ENCODE measurements at places on chromosomes 11 and 22. TPM values are rescaled to one million over a fixed set of nuclear protein-coding genes. Genes with fewer than 3 reads are reported as not detected.

HYOU1 gene
- total RNA-seq: 133 TPM

SCGB2A2 gene
- not detected for total RNA-seq

OR51G1 gene
- total RNA-seq: not detected

ADAMTS8 gene
- 0.96 TPM for total RNA-seq

PICK1 gene
- total RNA-seq: 75.6 TPM

ART1 gene
- total RNA-seq: not detected

SHANK2 gene
- 2.1 TPM for total RNA-seq

TEX12 gene
- 0.36 TPM for total RNA-seq

MLC1 gene
- total RNA-seq: 1.8 TPM

OR52J3 gene
- total RNA-seq: not detected

F2 gene
- not detected for total RNA-seq

MN1 gene
- 49.6 TPM for total RNA-seq

CCDC188 gene
- total RNA-seq: not detected

NOX4 gene
- 17.9 TPM for total RNA-seq

LRRC74B gene
- not detected for total RNA-seq
